Natural killer cell treated with Interleukin-12 subunit alpha and Interleukin-12 subunit beta and Interleukin-15 and Interleukin-18, amount 100 ng/mL, for 72 hours (primary cell): ENCODE measurements at places on chromosomes 2 and 18. TPM values are rescaled to one million over a fixed set of nuclear protein-coding genes. Genes with fewer than 3 reads are reported as not detected.

PDE11A gene
- total RNA-seq = not detected

CSRNP3 gene
- total RNA-seq = not detected

REG3A gene
- not detected for total RNA-seq

IL36RN gene
- total RNA-seq = not detected

SEC11C gene
- 83.1 TPM for total RNA-seq

- no peaks in the 10 kb centered on the region for H3K4me1 ChIP-seq
- H3K27me3 ChIP-seq = no peaks in the 10 kb centered on the region
- no peak for DNase-seq
- H3K36me3 ChIP-seq = peaks cover 5% of the 10 kb centered on the region
- peak overlapping the region; percentile 4 for H3K27ac ChIP-seq
- H3K4me3 ChIP-seq = no peak overlapping the region
These were observed 198.5 kb downstream of the LOXHD1 start for GRCh38 chr18:46458472-46458871.

- H3K4me1 ChIP-seq = peaks cover 54% of the 10 kb centered on the region
- DNase-seq = no peak
- no peak overlapping the region for H3K4me3 ChIP-seq
- peaks cover 72% of the 10 kb centered on the region for H3K27me3 ChIP-seq
These were observed 2.9 kb downstream of the TNFRSF11A start for GRCh38 chr18:62327977-62328376.

- H3K4me3 ChIP-seq = no peak overlapping the region
- peaks cover 12% of the 10 kb centered on the region for H3K4me1 ChIP-seq
- DNase-seq = no peak
- H3K36me3 ChIP-seq = no peaks in the 10 kb centered on the region
- no peak overlapping the region for H3K27ac ChIP-seq
These were observed 97.1 kb upstream of the ZNF516 start for GRCh38 chr18:76592096-76592495.

- H3K27ac ChIP-seq = no peak overlapping the region
- no peaks in the 10 kb centered on the region for H3K36me3 ChIP-seq
- H3K4me1 ChIP-seq = no peaks in the 10 kb centered on the region
These were observed 11.2 kb downstream of the ZNF385B start for GRCh38 chr2:179850188-179850587.

GRCh38 chr2:195563857-195564512, 93.0 kb upstream of the SLC39A10 start:
- H3K4me3 ChIP-seq = peak overlapping the region; percentile 74
- peak; percentile 65 for DNase-seq
- H3K27me3 ChIP-seq = no peaks in the 10 kb centered on the region

GRCh38 chr18:28063271-28063761, 113.6 kb downstream of the CDH2 start:
- H3K27me3 ChIP-seq = no peaks in the 10 kb centered on the region
- H3K4me3 ChIP-seq = no peak overlapping the region
- H3K4me1 ChIP-seq = no peaks in the 10 kb centered on the region
- H3K27ac ChIP-seq = no peak overlapping the region

DNA sequence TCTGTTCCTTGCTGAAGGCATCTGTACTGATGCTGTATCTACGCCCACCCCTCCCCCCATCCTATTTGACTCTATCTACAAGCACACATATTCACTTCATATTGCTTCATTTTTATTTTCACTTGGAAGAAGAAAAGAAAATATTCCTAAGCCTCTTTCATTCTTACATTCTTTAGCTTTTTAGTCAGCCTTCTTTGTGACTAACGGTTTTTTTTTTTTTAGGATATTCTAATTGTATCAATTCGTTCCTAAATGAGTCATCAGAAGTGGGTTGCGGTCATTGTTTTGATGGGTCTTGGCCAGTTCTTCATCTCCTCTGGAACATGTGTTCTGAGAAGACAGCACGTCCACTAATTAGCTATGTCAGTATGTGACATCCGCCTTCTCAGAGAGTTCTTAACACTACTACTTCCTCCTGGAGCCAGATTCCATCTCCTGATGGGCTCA, 88.7 kb downstream of the MYO1B start:
- no peak overlapping the region for H3K4me3 ChIP-seq
- no peak overlapping the region for H3K27ac ChIP-seq
- H3K36me3 ChIP-seq = no peaks in the 10 kb centered on the region
- H3K27me3 ChIP-seq = peaks cover 19% of the 10 kb centered on the region
